ENCODE measurements at places on chromosomes 5 and 9. TPM values are rescaled to one million over a fixed set of nuclear protein-coding genes. Genes with fewer than 3 reads are reported as not detected.
A peak's percentile ranks its signal among the peaks of the same experiment; 100 is the strongest.

Gene BTNL3
- total RNA-seq: not detected

Gene OMD
- 3.2 TPM for total RNA-seq

Gene SPTLC1
- total RNA-seq: 72.2 TPM

Gene LTC4S
- total RNA-seq: 30.6 TPM

GRCh38 chr5:93886917-93887361, 145.5 kb upstream of the POU5F2 start:
- H3K36me3 ChIP-seq: no peaks in the 10 kb centered on the region
- H3K4me1 ChIP-seq: no peaks in the 10 kb centered on the region
- peak; percentile 29 for DNase-seq
- H3K27me3 ChIP-seq: no peaks in the 10 kb centered on the region
- no peak overlapping the region for H3K27ac ChIP-seq

DNA sequence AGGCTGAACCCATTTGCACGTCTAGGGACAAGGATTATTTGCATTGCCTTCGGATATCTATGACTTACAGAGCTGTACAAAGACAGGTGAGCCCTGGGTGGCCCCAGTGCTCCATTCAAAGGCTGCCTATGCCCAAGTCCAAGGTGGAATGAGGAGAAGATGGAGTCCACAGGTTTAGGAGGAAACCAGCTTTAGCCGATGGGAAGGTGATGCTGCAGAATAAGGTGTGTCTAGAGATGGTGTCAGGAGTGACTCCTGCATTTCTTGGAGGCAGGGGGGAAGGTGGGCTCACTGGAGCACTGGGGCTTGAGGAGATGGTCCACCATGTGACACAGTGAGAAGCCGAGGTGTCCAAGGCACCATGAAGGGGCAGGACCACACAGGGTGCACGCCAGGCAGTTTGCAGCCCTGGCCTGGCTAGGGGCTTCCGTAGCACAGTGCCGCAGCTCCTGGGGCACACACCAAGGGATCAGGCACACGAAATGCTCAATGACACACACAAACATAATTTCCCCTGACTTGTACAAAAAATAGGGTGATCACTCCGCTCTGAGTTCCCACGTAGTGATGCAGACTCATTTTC, 32.1 kb downstream of the SEMA4D start:
- no peaks in the 10 kb centered on the region for H3K36me3 ChIP-seq
- H3K4me3 ChIP-seq: no peak overlapping the region
- H3K27me3 ChIP-seq: no peaks in the 10 kb centered on the region
- DNase-seq: no peak
